ENCODE measurements at places on chromosomes 3 and 15.

GRCh38 chr15:89917442-89918101, 4.8 kb upstream of the ARPIN start:
- DNase-seq = no peak

GRCh38 chr3:167113035-167113830, 266.9 kb downstream of the ZBBX start:
- no peak for DNase-seq

DNA sequence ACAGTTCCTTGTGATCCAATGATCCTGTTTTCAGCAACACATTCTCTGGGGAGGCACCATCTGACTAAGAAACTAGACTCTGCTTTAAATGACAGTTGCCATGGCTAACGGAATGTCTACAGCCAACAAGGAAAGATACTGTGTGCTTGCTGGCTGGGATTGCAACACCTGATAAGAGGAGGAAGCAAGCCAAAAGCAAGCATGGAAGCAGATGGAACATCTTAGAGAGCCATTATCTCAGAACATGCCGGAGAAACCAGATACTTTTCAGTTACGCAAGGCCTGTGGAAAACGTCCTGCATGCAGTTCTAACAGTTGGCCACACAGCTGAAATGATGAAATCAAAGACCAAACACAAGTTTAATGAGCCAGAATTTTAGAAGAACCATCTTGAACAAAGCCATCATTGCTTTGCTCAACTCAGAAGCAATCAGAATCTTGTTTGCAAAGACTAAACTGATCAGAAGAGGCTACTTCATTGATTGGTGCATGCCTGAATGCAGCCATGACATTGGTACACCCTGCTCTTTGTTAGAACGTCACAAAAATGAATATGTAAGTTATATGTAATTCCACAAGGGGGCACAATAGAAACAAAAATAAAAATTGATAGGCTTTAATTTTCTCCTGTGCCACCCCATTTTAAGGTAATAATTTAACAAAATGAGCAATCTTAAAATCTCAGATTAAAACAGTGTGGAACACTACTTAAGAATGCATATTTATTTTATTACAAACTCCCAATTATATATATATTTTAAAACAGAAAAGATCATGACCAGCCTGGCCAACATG, 50.8 kb downstream of the GXYLT2 start:
- DNase-seq = peak; percentile 6

- DNase-seq = no peak
Observed at GRCh38 chr3:63727233-63727632, 74.8 kb downstream of the SNTN start.

DNA sequence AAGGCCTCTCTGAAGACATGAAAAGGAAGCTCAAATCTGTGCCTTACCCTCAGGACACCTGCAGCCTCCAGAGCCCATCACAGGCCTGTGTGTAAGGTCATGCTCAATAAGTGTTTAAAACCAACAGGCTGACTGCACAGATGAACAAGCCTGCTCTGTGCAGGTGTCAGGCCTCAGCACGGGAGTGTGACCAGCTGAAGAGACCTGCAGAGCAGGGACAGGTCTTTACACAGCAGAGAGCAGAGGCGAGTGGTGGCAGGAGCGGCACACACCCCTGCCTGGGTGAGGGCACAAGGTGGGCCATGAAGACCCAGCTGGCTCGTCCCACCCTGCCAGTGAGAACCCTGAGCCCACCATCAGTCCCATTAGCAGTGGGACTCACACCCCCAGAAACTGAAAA, 56.9 kb downstream of the ROPN1B start:
- no peak for DNase-seq

DNA sequence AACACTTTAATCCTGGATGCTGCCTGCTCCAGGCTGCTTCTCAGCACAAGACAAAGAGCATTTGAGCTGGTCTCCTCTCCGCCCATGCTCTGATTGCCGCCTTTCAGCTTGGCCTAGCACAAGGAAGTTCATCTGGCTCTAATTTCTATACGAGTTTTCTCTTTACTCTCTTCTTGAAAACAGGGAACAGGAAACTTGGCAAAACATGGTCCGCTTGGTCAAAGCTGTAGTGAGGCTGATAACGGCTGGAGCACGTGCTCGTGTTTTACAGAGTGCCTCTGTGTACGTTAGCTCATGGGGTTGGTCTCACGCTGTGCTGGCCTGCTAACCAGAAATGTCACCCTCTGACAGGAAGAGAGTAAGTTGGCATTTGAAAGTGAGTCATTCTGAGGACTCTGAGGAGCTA, 19.2 kb downstream of the RARRES1 start:
- no peak for DNase-seq

DNA sequence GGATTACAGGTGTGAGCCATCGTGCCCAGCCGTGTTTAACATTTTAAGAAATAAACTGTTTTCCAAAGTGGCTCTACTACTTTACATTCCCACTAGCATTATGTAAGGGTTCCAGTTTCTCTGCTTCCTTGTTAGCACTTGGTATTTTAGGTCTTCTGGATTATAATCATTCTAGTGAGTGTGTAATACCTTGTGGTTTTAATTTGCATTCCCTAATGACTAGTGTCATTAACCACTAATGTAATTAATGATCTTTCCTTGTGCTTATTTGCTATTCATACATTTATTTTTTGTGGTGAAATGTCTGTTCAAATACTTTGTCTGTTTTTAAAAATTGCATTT, 30.7 kb downstream of the ARIH2 start:
- DNase-seq = no peak

GRCh38 chr3:12984023-12984823, 89.0 kb downstream of the IQSEC1 start:
- peak; percentile 37 for DNase-seq

GRCh38 chr15:92429378-92430068, 35.8 kb downstream of the ST8SIA2 start:
- DNase-seq = no peak

DNA sequence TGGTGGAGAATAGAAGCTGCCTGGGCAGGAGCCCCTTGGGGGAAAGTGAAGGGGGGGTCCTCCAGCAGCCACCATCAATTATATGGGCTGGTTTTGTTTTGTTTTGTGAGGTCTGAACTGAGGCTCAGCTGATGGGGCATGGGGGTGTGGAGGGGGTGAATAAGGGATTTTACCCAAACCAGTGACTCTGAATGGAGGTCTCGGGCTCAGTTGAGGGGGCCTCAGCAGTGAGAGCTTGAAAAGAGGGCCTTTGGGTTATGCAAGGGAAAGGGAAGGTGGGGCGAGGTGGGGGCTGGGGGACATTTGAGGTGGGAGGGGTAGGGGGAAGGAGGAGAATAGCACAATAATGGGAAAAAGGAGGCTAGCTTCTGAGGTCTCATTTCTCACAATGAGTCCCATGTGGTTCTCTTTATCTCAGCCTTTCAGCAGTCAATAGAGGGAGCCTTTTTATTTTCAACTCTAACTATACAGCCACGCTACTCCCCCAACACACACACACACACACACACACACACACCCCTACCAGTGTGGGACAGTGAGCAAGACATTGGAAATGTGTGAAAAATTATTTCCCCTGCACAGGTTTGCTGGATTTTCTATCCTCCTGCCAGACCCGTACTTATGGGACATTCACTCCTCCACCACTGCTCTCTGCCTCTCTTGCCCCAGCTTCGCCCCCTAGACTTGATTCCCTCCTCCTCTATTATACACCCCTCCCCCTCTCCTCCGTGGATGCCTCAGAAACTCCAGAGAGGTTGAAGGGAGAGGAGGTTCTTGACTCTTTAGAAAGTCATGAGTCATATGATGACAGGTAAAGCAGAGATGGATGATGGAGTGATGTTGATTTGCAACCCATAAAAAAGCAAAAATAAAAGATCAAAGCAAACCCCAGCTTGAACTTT, 96.0 kb downstream of the GTPBP8 start:
- DNase-seq = no peak

DNA sequence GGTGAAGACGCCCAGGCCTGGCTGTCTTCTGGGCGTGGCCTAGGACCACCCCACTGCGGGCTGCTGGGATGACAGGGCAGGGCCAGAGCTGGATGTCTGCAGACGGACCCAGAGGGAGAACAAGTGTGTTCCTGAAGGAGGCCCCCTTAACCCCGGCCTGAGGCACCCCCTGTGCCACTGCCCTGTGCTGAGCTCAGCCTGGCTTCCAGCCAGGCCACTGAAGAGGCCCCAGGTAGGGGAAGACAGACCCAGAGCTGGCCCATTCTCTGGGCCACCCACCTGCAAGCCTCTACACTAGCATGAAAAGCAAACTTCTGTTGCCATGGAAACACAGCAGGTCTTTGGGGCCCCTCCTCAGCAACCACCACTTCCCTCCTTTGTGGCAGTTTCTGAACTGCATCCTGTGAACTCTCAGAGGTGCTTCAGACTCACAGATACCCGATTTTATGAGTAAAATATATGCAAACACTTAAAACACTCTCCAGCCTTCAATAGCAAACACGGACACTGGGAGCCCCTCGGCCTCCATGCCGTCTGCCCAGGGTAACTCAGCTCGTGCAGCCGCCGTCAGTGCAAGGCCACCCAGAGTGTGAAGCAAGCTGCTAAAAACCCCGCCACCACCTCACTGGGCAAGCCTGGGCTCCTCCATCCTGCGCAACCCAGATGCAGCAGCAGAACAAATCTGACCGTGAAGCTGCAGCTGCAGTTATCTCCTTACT, 42.5 kb downstream of the CMTM6 start:
- peak; percentile 62 for DNase-seq

GRCh38 chr3:40120806-40121205, 188.7 kb upstream of the EIF1B start:
- DNase-seq = no peak

GRCh38 chr3:157931517-157931916, 174.7 kb downstream of the SHOX2 start:
- no peak for DNase-seq

GRCh38 chr3:182349051-182349450, 444.3 kb upstream of the ATP11B start:
- DNase-seq = no peak

DNA sequence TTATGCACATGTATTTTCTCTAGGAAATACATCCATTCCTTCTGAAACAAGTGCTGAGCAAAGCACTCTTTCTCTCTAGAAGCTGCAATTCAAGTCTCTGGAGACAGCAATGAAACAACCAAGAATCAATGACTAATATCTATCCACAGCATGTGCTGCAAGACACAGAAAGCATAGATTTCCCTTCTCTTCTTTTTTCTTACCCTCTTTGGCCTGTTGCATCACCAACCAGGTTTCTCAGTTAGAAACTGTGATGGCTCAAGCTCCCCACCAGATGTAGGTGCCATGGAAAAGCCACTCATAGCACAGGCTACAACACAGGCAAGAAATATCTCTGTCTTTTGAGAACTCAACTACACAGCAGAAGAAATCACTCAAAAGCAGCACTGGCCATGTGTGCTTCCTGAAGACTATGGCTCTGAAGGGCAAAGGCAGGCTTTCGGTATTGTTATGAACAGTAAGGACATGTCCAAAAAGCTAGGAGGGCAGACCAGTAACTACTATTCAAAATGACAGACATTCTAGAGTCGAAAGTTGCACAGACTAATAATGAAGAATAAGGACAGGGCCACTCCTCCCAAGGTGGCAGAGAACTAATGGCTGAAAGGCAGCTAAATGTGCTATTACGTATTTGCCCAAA, 15.5 kb downstream of the ZDHHC3 start:
- DNase-seq = no peak

- no peak for DNase-seq
Observed at GRCh38 chr3:159926573-159926972, 62.1 kb upstream of the IL12A start.

GRCh38 chr3:23685541-23686258, 120.1 kb upstream of the UBE2E1 start:
- DNase-seq = no peak

DNA sequence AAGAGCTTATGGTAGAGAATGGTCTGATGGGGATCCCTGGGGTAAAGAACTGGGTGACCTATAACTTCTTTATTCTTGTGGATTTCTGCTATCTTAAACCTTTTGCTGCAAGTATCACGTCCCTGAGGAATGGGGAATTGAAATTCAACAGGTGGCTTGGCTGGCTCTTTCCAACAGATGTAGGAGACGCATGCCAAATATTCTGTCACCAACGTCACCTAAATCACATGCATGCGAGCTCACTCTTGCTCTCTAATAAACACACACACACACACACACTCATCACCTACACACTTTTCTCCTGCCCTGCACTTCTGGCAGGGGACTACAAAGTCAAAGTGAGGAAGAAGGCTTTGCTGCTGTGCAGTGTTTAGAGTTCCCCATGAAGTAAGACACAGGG, 145.8 kb upstream of the NECTIN3 start:
- no peak for DNase-seq

- DNase-seq = no peak
Observed at GRCh38 chr3:158443632-158444031, 127.4 kb upstream of the MLF1 start.

DNA sequence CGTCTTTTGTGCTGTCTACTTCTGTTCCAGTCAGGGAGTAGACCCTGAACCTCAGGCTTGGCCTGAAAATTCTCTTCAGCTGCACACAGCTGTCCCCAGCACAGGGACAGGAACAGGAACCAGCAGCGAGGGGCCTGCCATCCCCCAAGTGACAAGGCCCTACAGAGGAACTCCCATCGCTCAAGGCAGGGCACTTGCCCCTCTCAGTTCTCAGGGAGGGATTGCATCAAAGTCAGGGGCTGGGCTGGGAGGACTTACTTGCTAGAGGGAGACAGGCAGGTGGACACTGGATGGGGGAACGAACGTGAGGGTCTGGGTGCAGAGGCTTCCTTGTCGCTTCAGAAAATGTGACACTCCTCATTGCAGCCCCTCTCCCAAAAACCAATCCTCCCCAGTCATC, 163.6 kb downstream of the CHSY1 start:
- DNase-seq = no peak

GRCh38 chr15:51093839-51094605, 684 bp downstream of the TNFAIP8L3 start:
- no peak for DNase-seq

DNA sequence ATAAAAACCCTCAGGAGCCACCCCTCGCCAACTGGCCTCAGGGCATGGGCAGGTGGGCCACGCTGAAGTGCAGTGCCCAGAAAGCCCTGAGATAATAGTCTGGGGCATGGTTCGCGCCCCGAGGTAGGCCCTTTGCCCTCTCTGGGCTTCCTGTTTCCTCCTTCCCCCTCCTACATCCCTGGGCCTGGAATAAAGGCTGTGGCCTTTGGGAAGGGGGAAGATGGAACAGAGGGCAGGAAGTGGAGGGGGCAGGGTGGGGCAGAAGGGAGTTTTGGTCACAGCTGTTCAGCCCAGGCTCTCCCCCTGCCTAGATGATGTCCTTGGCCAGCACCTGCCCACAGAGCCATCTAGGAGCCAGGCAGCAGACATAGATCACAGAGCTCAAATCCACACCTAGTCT, 11.3 kb downstream of the CSRNP1 start:
- DNase-seq = no peak

GRCh38 chr3:53846134-53846850, at the start of the genes CHDH and IL17RB:
Gene CHDH, minus strand, starts transcription at chr3:53846419. Its CDS starts 22,411 bp downstream, at chr3:53824008.
Gene IL17RB, plus strand, starts transcription at chr3:53846568. Its CDS starts 21 bp downstream, at chr3:53846589.
- no peak for DNase-seq

DNA sequence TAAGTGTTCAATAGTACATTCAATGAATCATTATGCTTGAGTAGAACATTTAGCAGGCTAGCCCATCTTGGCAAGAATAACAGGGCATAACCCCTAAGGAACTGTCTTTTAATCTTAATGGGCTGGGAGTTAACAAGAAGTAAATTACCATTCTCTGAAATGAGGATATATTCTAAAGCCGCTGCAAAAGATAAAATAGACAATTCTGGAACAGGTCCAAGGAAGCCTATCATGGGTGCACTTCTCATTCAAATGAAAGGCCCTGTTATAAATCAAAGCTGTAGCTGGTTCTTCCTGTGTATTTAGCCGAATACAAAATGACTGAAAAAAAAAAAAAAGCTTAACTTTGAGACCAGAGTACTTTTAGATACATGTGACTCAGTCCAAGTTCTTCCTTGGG, 15.6 kb downstream of the MTHFS start:
- DNase-seq = no peak

- no peak for DNase-seq
Observed at GRCh38 chr15:77838595-77838994, 205.9 kb upstream of the LINGO1 start.
